Psoas muscle (tissue), 8 donors: ENCODE measurements at places on chromosomes 11 and 22. TPM values are rescaled to one million over a fixed set of nuclear protein-coding genes. Genes with fewer than 3 reads are reported as not detected.

DNA sequence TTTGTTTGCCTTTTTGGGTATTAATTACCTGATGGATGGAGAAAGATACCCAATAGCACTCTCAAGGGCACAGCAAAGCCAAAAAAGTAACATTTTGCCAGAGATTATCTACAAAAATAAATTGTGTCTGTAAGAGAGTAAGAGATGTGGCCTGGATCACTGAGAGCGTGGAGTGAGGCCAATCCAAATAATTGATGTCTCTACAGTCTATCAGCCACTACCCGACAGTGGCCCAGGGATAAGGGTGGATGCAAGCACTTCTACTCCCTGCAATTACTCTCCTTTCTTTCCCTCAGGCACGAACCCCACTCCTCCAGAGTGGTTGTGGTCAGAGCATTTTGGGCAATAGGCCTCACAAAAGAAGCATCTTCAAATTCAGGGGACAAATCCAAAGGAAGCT lies 92.3 kb upstream of the ZC3H12C start:
- no peak for DNase-seq

DGCR6 gene
- total RNA-seq: 21.2 TPM

OR5P2 gene
- not detected for total RNA-seq

DNA sequence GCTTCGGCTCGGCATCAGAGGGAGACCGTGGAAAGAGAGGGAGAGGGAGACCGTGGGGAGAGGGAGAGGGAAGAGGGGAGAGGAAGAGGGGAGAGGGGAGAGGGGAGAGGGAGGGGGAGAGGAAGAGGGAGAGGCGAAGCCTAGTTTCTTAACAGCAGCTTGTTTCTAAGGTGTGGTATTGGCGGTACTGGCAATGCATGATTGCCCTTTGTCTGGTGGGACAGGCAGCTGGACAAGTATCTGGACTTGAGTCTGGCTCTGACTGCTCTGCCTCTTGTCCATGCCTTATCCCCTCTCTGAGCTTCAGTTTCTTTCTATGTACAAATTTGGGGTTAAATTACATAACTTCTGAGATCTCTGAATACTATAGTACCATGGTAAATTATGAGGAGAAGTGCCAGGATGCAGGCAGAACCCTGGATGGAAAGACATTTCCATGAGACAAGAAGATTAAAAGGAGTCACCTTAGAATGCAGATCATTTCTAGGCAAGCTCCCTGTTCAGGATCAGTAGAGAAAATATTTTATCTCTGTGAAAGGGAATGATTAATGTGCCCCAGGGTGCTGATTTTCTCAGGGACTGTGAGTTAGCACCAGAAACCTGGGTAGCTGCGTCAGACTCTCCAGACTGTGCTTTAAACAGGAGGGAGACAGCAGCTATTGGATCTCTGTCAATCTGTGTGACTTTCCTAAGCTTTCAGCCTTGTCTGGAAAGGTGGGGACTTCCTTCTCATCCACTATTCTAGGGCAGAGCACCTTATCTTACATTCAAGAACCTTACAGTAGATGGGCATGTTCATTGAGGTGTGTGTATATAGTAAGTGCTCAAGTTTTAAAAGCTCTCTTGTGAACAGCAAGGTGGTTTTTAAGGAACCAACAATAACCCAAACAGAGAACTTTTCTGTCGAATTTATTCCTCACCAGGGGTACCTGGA lies 31.9 kb upstream of the CCDC90B start:
- DNase-seq: no peak

- no peak for DNase-seq
These were observed 8.2 kb upstream of the SEC14L3 start for GRCh38 chr22:30479981-30480380.

PGR gene
- 0.23 TPM for total RNA-seq

- no peak for DNase-seq
These were observed 7.0 kb downstream of the RPL3 start for GRCh38 chr22:39312410-39312809.
